AG09309 (cell line): ENCODE measurements at places on chromosomes 1 and 21.

DNA sequence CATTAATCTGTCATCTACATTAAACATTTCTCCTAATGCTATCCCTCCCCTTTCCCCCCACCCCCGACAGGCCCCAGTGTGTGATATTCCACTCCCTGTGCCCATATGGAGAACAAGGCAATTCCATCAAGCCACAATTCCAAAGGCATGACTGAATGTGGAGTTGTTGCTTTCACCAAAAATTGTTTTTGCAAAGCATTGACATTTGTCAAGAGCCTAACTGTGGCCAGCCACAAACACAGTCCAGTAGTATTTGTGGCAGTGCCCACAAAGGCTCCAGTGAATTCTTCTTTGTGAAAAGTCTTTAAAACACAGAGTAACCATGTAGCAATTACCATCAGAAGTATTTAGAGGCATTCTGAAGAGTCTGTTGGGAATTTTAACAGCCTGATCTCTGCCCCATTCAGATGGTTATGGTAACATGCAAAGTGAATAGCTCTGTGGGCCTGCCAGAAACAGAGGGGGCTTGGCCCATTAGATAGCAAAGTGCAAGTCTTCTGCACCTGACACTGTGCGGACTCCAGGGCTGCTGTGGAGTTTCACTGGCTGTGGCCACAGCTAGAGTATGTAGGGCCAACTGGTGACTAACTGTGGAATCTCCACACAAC, 11.6 kb upstream of the LRRC53 start:
- DNase-seq, result no peak

GRCh38 chr21:33871171-33871570, 44.4 kb downstream of the ATP5PO start:
- peak; percentile 32 for DNase-seq

- no peak for DNase-seq
Measured at GRCh38 chr1:44239331-44239960, 26.2 kb downstream of the DMAP1 start.

- no peak for DNase-seq
Measured at GRCh38 chr21:31022306-31022705, 16.0 kb downstream of the KRTAP19-8 start.

GRCh38 chr1:180641662-180642061, 9.8 kb downstream of the XPR1 start:
- no peak for DNase-seq

- DNase-seq, result no peak
Measured at GRCh38 chr1:94865360-94865759, 45.2 kb downstream of the SLC44A3 start.

GRCh38 chr1:197247465-197247864, 20.6 kb upstream of the CRB1 start:
- DNase-seq, result no peak

- no peak for DNase-seq
Measured at GRCh38 chr1:34532113-34532512, 222.7 kb upstream of the GJB5 start.

- DNase-seq, result no peak
Measured at GRCh38 chr1:85624361-85624760, 43.8 kb downstream of the CCN1 start.

- no peak for DNase-seq
Measured at GRCh38 chr1:51833700-51834099, 44.8 kb downstream of the NRDC start.
